ENCODE measurements at places on chromosomes 12 and 14.

GRCh38 chr14:75549169-75549568, 26.9 kb downstream of the BATF start:
- DNase-seq: no peak

DNA sequence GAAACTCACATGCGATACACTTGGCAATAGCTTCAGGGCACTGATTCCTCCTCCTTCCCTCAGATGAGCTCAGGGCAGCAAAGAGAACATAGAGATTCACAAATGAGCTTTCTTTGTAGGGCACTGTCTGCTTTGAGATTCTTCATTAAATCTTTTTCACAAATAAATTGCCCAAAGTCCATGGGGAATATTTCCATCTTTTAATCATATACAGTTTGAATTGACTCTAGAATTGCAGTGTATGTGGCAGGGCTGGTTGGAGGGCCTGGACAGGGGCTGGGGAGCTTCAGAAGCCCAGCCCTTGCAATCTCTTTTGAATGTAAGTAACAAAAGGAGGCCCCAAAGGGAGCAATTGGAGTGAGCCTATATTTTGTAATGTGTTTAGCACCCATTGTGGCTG, 197.5 kb downstream of the NOVA1 start:
- no peak for DNase-seq

DNA sequence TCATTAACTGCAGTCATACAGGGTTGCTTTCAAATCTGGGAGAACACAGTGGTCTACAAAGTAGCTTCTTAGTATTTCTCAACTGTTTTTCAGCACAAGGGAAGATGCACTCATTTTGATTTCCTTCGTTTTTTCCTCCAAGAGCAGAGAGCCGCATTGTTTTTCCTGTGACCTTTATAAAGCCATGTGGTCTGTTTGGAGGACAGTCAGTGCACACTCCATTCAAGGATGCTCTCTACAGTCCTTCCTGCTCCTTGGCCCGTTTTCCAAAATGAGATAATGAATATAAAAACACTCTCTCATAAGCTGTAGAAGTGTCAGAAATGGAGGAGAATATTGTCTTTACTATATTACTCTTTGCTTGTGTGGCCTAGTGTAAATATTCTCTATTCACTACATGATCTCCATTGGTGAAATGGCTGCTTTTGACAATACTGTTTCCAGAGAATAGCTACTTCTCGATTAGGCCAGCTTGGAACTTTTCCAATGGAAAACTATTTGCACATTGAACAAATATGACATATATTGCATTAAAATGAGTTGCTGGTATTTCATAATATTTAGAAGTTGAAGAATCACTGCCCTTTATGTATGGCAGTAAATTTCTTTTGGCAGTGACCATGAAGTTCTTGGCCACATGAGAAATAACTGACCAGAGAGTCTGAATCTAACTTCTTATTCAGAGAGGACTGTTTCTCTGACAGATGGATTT, 393.1 kb upstream of the RGS6 start:
- no peak for DNase-seq

GRCh38 chr14:103385929-103386712, 906 bp downstream of the MARK3 start:
- DNase-seq: peak; percentile 45

GRCh38 chr12:131093971-131094830, 140.5 kb downstream of the ADGRD1 start:
- no peak for DNase-seq

DNA sequence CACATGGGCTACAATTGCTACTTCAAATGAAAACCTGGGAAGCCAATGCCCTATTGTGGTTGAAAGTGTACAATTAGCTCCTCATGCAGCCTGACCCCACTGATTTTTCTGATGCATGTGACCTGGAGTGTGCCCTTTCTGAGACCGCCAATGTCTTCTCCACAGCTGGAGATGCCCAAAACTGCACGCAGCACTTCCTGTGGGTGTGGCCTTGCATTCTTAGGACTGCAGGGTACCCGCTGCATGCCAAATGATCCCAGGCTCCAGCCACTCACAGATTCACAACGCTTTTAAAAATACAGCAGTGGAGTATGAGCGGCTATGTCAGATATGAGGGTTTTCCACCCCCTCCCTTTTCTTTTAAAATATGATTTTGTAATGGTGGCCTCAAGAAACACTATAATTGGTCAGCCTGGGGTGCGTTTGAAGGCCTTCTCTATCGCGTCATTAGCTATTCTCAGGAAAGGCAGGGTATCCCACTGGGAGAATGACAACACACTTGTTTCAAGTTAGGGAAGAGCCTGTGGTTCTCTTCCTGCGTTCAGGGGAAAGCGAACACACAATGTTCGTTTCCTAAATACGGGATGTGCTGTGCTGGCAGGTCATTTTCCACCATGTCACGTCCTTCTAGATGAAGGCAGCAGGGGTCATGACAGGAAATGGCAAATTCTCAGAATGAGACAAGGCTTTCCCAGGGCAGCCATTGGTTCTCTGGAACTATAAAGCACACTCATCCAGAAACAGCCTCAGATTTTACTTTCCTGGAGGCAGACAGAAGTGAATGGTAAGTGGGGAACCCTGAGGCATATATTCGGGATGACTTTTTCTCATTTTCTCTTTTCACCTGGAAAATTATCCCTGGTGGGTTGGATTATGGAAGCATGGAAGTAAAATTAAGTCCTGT, at the start of gene APOLD1:
TSS of gene APOLD1 (plus strand) at position 749 of the 904 bp plus-strand sequence. CDS start at position 782, 33 bp downstream.
- DNase-seq: peak; percentile 22

DNA sequence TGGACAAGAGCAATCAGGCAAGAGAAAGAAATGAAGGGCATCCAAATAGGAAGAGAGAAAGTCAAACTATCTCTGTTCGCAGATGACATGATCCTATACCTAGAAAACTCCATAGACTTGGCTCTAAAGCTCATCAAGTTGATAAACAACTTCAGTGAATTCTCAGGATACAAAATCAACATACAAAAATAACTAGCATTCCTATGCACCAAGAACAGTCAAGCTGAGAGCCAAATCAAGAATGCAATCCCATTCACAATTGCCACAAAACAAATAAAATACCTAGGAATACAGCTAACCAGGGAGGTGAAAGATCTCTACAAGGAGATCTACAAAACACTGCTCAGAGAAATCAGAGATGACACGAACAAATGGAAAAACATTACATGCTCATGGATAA, 417.5 kb upstream of the ATP2B1 start:
- no peak for DNase-seq

- no peak for DNase-seq
These were observed 589.3 kb upstream of the NOVA1 start for GRCh38 chr14:27187136-27187535.

- no peak for DNase-seq
These were observed 140.5 kb downstream of the PHLDA1 start for GRCh38 chr12:75891072-75891471.

DNA sequence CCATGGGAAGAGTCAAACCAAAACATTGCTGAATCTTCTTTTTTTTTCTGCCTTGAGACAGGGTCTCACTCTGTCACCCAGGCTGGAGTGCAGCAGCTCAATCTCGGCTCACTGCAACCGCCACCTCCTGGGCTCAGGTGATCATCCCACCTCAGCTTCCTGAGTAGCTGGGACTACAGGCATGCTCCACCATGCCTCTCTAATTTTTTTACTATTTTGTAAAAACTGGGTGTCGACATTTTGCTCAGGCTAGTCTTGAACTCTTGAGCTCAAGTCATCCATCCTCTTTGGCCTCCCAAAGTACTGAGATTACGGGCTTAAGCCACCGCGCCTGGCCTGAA, 1.5 kb upstream of the KRT75 start:
- DNase-seq: no peak

DNA sequence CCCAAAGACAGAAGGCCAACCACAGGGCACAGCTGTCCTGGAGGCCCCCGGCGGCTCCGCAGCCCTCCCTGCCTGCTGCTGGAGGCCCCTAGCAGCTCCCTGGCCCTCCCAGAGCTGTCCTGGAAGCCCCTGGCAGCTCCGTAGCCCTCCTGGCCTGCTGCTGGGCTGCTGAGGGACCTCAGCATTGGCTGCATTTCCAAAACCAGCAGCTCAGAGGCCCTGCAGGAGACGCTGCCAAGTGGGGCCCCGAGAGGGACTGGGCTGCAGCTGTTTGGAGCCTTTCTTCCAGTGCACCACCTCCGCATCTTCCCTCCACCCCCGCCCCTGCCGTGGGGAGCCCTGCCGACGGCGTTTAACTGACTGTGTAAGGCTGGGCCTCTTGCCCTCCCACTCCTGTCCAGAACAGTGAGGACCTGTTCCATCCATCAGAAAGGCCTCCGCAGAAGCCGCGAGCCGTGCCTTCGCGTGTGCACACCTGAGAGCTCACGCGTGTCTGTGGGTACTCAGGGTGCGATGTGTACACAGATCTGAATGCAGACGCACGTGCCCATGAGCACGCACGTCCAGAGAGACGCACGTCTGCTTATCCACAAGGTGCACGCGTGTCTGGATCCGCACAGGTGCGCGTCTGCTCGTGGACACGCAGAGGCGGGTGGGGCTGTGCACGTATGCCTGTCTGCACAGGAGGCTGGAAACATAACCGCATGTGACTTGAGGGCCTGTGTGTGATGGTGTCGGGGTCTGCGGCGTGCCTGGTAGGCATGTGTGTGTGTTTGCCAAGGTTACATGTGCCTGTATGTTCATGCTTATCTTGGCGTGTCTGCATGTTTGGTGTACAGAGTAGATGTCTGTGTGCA, 57.0 kb upstream of the FBRSL1 start:
- DNase-seq: no peak

- no peak for DNase-seq
These were observed 348.8 kb downstream of the PDZRN4 start for GRCh38 chr12:41536813-41537490.

DNA sequence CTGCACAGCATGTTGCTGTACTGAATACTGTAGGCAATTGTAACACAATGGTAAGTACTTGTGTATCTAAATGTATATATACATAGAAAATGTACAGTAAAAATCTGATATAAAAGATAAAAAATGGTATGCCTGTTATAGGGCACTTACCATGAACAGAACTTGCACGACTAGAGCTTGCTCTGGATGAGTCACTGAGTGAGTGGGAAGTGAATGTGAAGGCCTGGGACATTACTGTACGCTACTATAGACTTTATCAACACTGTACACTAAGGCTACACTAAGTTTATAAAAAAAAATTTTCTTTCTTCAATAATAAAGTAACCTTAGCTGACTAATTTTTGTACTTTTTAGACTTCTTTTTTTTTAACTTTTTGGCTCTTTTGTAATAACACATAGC, 24.2 kb upstream of the NEDD1 start:
- DNase-seq: peak; percentile 89

- no peak for DNase-seq
These were observed 1.7 kb upstream of the EGLN3 start for GRCh38 chr14:33952541-33952940.

DNA sequence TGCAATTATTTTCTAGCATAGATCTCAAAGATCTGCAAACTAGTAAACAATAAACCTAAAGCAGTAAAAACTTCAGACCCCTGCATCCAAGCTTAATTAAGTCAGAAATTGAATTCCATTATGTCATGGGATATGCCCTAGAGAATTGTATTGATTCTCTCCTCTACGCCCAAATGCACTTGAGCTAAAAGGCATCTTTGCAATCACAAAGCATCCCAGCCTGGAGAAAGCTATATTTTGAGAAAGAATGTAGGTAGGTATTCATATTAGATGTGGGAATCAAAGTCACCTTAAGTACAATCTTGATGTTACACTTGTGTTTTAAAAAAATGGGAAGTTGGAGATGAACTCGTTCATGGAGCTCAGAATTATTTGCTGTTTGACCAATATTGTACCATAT, 386.7 kb downstream of the ADAMTS20 start:
- no peak for DNase-seq

- DNase-seq: no peak
These were observed 3.4 kb downstream of the PNP start for GRCh38 chr14:20472536-20473169.

DNA sequence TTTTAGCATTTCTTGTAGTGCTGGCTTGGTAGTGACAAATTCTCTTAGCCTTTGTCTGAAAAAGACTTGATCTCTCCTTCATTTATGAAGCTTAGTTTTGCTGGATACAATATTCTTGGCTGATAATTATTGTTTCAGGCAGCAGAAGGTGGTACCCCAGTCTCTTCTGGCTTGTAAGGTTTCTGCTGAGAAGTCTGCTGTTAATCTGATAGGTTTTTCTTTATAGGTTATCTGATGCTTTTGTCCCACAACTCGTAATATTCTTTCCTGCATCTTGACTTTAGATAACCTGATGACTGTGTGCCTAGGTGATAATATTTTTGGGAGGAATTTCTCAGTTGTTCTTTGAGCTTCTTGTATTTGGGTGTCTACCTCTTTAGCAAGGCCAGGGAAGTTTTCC, 41.2 kb downstream of the AEBP2 start:
- no peak for DNase-seq

DNA sequence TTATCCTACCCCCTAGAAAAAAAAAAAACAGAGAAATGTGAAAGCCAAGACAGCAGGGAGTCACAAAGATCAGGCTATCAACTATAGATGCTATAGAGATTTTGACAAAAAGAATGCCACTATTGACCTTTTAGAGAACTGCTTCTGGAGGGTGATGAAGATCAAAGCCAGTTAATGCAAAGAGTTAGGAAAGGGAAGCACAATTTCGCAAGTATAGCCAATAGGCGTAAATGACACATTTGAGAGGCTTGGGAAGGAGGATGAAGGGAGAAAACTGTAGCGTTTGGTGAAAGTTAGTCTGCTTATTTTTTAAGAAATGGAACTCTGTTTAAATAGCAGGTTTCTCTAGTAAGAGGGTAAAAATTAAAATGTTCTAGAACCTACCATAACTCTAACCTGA, 190.7 kb downstream of the DUSP6 start:
- no peak for DNase-seq

DNA sequence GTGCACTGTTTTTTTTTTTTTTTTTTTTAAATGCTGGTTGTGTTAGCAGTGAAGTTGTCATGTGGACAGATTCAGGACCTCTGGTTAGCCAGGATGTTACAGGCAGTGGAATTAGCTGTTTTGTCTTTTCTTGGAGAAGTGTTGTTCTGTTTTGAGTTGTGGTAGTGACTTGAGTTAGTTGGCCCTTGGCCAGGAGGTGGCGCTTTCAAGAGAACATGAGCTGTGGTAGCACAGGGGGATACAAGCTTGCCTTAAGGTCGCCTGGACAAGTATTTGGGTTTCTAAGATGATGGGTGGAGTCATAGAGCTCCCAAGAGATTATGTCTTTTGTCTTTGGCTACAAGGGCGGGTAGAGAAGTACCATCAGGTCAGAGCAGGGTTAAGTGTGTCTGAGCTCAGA, 33.3 kb upstream of the CCDC198 start:
- DNase-seq: peak; percentile 5

DNA sequence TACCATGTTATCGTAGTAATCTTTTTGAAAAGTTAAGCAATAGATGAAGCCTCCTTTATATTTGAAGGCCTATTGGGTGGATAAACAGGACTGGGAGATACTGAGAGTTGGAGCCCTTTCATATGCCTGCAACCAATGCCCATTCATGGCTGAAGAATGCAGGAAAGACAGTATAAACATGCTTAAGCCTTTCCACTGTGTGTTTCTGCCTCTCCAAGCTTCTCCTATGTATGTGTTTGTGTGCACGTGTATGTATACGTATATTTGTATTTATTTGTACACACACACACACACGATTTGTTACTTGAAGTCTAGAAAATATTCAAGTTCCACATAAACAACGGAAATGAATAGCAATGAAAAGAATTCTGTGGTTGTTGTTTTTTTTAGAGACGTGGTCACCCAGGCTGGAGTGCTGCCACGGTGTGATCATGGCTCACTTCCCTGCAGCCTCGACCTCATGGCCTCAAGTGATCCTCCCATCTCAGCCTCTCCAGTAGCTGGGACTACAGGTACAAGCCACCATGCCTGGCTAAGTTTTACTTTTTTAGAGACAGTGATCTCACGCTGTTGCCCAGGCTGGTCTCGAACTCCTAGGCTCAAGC, 1453.5 kb downstream of the AACS start:
- DNase-seq: no peak

Measured in ELR (cell line).